ENCODE measurements at places on chromosomes 2 and 18.

- DNase-seq = peak; percentile 50
These were observed 48.9 kb downstream of the AGAP1 start for GRCh38 chr2:235542733-235543127.

DNA sequence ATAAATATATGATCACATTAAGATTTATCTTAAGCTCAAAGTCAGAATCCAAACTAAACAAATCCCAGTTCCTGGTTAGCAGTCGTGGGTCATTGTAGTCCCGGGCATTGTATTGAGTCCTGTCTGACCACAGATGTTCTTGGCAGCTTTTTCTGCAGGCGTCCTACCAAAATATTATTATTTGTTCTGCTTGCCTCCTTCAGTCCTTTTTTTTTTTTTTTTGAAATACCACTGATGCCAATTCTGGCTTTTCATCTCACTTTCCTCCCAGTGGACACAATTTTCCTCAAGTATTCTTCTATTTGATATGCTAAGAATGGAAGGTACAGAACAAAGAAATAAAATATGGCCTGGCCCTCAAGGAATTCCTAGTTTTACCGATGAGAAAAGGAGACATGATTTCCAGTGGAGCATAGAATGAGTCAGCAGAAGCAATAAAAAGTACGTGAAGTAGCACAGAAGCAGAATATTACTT, 151.6 kb downstream of the CSRNP3 start:
- peak; percentile 35 for DNase-seq

- DNase-seq = no peak
These were observed 13.2 kb downstream of the CEP192 start for GRCh38 chr18:13004396-13004795.

DNA sequence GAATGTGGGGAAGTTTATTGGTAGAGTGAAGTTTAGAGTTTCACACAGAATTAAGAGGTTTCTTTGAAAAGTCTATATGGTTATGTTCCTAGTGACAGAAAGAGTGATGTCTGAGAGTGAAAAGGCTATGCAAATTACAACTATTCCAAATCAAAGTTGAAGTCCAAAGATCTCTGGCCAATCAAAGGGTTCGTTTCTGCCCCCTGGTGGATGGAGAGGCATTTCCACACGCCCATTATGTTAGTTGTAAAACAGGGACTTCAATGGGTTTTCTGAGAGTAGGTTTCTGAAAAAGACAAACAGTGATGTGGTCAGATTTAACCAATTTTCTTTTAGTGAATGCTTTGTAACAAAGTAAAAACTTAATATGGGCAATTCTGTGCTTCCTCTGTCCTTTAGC, 441.5 kb upstream of the POU3F3 start:
- DNase-seq = no peak

GRCh38 chr2:1052771-1053191, 102.1 kb downstream of the SNTG2 start:
- DNase-seq = no peak

Data from NCI-H2029 (cell line).